NCI-H82 (cell line): ENCODE measurements at places on chromosomes 4 and X.

DNA sequence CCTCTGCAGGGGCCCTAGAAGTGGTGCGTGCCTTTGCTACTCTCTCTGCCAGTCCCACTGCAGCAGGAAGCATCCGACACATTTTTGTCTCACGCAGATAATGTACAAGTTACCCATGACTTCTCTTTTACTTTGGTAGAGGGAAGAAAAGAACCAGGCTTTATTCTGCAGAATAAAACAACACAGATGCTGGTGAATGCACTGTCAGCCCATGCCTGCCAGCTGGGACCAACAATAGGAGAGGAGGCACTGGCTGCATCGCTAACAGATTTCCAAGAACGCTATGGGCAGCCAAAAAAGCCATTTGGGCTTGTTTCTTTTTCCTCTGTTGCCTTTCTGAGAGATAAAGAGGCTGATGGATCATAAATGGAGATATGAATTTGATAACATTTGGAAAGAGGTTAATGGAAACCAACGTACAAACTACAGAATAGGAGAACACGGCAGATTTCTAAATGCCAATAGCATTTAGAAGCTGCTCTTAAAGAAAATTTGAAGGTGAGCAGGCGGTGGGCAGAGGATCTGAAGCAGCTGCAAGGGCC, 47.5 kb upstream of the IGFBP7 start:
- DNase-seq: no peak

DNA sequence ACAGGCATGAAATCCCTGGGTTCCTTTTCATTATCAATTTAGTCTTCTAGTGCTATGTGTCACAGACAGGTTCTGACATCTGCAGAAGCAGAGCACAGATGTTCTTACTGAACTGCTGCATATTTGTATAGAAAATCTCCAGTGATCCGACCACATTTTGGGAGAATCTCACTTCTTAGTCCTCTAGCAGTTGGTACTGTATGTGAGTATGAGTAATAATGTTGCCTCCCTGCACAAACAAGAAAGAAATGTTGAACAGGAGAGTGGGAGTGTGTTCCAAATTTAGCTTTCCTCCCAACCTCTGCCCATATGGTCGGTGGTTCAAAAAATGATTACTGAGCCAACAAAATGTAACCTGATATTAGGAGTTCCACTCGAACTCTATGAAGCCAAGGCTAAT, 165.3 kb upstream of the GPC4 start:
- DNase-seq: no peak

- DNase-seq: no peak
Observed at GRCh38 chr4:79353075-79353474, 27.2 kb upstream of the NAA11 start.

DNA sequence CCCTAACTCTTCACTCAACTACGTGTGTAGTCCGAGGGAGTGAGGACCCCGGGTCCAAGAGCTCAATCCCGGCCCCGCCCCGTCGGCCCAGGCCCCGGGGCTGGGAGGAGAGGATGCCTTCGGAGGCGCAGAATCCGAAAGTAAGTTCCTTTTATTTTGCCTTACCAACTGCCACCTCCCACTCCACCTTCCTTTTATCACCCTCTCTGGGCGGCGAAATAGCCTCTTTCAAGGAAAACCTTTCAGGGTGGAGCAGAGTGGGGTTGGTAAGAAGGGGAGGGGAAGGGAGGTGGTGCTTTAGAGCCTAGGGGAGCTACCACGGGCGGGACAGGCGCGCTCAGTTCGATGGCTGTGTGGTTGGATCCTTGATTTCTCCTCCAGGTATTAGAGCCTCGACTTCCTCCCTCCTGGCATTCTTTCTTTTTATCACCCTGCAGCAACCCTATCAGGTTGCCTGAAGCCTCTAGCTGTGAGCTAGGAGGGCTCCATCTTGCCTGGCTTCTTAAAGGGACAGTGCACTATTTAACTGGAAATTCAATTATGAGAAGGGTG, 191.2 kb downstream of the RRAGB start:
- DNase-seq: peak; percentile 12

- DNase-seq: no peak
Observed at GRCh38 chrX:69229436-69229835, 64.2 kb upstream of the PJA1 start.

DNA sequence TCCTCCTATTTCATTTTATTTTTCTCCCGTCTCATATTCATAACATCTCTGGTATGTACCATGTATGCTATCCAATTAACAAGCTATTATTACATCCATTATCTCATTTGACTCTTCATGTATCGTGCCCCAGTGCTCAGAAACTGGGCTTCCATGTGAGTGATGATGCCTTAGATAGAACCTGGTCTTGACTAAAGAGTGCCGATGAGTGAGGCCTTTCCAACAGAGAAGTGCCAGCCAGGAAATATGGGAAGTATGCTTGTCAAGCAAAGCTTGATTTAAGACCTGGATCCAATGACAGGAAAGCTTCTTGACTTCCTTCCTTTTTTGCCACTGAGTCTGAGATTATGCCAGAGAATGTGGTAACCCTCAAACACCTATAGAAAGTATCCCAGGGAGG, 371.7 kb upstream of the FGF13 start:
- DNase-seq: no peak

GRCh38 chr4:40314951-40315350, 20.2 kb upstream of the CHRNA9 start:
- no peak for DNase-seq

DNA sequence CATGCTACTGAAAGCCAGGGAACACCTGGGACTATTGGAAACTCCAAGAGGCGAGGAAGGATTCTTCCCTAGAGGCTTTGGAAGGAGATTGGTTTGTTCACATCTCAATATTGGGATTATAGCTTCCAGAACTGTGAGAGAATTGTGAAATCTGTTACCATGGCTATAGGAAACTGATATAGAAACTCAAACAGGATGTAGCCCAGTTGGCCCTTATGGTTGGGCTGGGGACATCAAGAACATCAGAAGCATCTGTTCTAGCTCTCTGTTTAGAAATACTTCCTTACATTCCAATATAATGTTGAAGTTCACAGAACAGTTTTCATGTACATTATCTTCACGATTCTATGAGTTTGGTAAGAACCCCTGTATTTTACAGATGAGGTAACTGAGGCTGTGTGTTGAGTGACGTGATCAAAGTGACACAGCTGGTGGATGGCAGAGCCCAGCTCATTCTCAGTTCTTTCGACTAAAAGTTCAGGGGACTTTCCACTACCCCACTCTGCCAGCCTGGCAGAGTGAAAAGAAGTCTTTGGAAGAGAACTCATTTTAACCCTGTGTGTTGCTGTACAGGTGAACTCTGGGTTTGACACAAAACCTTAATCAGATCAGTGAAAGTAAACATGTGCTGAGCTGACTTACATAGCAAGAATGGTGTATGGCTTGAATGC, 183.0 kb downstream of the GBA3 start:
- no peak for DNase-seq
